ENCODE measurements at places on chromosomes 16 and 17.
A peak's percentile ranks its signal among the peaks of the same experiment; 100 is the strongest.

DNA sequence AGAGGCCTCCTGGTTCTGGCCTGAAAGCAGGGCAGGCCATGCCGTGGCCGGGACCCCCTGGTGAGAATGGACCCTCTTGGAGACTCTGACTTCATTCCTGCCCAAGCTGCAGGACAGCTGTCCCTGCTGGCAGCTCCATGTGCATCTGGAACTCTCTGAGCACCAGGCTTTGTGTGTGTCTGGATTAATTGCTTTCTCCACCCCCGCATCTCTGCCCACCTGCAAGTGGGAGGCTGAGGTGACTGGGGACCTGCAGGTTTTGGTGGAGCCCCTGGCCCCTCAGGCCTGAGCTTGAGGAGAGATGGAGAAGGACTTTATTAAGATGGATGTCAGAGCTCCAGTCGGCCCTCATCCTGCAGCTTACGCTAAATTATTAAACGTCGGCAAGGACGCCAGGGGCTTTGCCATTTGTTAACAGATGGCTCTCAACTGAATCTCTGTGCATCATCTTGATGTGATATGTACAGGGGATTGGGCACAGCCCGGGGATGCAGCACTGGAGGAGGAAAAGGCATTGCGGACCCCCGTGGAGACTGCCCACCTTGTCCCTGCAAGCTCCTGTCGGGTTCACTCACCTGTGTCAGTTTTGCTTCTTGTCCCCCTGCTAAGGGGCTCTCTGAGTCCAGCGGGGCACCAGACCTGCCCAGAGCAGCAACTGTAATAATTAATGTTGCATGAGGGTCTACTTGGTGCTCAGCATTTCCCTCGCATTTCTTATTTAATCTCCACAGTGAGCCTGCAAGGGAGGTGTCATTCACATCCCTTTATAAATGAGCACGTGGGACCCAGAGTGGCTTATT, 154.1 kb upstream of the RPL38 start:
- no peak for DNase-seq

- DNase-seq = no peak
Measured at GRCh38 chr17:48391444-48391843, 38.6 kb downstream of the SKAP1 start.

GRCh38 chr16:8323153-8323552, 267.2 kb downstream of the TMEM114 start:
- no peak for DNase-seq

DNA sequence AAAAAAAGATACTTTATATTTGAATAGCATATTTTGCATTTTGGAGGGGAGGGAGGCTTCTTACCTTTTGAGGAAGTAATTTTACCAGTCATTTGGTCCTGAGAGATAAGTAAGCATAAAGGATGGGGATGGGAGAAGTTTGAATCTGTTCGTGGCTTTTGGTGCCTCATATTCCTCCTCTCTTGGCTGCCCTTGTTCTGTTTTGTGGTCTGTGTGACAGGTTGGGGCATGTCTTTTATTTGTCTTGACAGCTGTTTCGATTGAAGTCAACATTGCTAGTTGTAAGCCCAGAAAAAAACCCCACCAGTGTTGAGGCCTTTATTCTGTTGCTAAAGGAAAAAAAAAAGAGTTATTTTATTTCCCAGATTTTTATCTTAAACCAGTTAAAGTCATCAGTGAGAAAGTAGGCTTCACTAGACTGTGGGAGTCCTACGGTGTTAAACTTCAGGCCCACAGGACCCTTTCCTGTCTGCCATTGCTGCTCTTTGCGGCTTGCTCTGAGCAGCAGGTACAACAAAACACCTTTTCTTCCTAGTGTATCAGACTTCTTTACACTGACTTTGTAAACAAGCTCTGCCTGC, 11.4 kb downstream of the SLC7A6 start:
- peak; percentile 78 for DNase-seq

DNA sequence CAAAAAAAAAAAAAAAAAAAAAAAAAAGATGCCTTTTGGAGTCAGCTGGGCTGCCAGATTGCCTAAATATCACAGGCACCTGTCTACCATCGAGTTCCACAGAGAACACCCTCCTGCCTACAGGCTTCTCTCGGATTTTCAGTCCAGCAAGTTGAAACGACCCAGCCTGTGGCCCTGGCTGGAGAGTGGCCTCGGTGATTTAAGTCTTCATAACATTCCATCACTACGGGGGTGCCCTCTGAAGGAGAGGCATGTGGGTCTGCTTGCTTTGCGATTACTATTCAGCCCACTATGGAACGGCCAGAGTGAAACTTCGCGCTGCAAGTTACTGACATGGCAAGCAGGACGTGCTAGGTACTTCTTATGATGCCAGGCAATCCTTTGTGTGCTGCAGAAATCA, 42.8 kb downstream of the MARCHF10 start:
- no peak for DNase-seq
